Motor neuron (in vitro differentiated cells): ENCODE measurements at places on chromosomes 7 and 10.

- no peak for ATAC-seq
Measured at GRCh38 chr10:131249955-131250344, 61.6 kb downstream of the TCERG1L start.

DNA sequence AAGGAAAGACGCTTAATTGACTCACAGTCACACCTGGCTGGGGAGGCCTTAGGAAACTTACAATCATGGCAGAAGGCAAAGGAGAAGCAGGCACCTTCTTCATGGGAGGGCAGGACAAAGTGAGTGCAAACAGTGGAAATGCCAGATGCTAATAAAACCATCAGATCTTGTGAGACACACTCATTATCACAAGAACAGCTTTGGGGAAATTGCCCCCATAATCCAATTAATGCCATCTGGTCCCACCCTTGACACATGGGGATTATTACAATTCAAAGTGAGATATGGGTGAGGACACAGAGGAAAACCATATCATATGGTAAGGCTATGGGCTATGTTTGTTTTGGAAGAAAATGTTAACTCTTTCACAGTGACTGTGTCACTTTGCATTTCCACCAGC lies 1272.5 kb upstream of the CELF2 start:
- ATAC-seq: no peak

- no peak for ATAC-seq
Measured at GRCh38 chr10:95675403-95676116, 18.2 kb downstream of the TCTN3 start.

- ATAC-seq: no peak
Measured at GRCh38 chr10:22631646-22632278, 82.6 kb downstream of the PIP4K2A start.

GRCh38 chr10:33174674-33175434 lies 159.6 kb downstream of the NRP1 start:
- peak; percentile 29 for ATAC-seq
